Astrocyte (in vitro differentiated cells and primary cell): ENCODE measurements at places on chromosomes 7 and 10. TPM values are rescaled to one million over a fixed set of nuclear protein-coding genes. Genes with fewer than 3 reads are reported as not detected.

GRCh38 chr10:5443429-5443828, 31.1 kb downstream of the NET1 start:
- no peak for DNase-seq

- DNase-seq: no peak
Measured at GRCh38 chr10:103731609-103732270, 123.6 kb downstream of the SH3PXD2A start.

GRCh38 chr10:23344241-23344841, at the start of gene C10orf67:
TSS of gene C10orf67 (minus strand) at chr10:23344797. CDS start at chr10:23344774, 23 bp downstream.
- peak; percentile 58 for DNase-seq

NUPR2 gene
- total RNA-seq: not detected in 2 replicates

HOXA3 gene
- total RNA-seq: not detected in 2 replicates

- DNase-seq: no peak
Measured at GRCh38 chr10:114998993-114999392, 61.0 kb downstream of the TRUB1 start.

DNA sequence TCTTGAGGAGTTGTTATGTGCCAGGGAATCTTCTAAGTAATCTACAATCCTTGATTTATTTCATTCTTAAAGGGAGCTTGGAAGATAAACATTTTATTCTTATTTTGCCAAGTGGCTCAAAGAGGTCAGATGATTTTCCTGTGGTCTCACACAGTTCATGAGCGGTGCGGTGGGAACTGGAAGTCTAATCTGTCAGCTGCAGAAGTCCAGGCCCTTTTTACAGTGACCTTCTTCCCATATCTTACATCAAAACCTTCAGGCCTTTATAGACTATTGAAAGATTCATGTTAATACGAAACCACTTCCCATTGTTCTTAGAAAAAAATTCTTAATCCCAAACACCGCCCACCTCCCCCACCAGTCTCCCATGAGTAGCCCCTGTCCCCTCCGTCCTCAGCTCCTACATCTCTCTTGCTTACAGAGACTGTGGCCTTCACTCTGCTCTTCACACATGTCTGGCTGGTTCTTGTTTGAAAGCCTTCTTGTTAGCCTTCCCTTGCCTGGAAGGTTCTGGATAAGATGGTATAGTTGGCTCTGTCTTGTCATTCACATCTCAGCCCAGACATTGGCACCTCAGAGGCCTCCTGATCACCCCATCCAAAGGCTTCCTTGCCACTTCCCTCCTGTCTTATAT, 61.5 kb downstream of the ITGA8 start:
- DNase-seq: no peak

GRCh38 chr7:156461881-156462665, 178.5 kb upstream of the RNF32 start:
- DNase-seq: no peak

MYPN gene
- total RNA-seq: 0.11 and 0.14 TPM in 2 replicates

DNA sequence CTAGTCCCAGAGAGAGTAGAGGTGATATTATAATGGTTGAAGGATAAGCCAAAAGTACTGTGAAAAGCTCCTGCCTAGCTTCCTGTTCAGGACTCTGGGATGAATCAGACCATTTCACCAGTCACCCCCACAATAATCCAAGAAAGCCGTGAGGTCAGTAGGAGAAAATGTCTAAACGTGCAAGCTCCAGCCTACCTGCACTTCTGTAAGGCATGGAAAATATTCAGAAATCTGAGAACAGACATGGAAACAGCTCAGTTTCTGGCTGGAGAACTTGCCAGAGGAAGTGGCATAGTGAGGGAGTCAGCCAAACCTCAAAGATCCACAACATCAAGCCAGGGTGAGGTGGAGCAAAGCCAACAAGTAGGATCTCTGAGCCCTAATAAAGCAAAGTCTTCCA, 58.2 kb downstream of the ELAPOR2 start:
- peak; percentile 57 for DNase-seq

PKD2L1 gene
- total RNA-seq: not detected in 2 replicates

DNA sequence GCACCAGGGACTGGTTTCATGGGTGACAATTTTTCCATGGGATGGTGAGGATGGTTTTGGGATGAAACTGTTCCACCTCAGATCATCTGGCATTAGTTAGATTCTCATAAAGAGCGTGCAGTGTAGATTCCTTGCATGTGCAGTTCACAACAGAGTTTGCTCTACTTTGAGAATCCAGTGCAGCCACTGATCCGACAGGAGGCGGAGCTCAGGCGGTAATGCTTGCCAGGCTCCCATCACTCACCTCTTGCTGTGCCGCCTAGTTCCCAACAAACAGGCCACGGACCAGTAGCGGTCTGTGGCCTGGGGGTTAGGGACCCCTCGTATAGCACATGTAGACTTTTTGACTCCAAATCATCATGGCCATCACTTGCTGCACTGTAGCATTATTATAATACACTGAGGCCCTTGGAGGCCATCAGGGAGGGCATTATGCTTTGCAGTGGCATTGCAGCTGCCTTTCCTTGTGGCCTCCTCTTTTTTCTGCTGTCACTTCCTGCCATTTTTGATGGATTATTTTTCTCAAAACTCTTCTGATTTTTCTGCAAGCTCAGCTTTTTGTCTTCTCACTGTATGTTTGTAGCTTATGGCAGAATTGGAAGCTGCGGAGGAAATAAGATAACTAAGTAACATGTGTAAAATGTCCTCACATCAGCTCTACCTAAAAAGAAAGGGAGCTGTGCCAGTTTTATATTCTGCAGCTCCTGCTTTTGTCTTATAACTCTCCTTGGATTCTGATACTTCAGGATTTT, 18.5 kb downstream of the CSGALNACT2 start:
- no peak for DNase-seq
